ENCODE measurements at places on chromosomes 13 and 19.

DNA sequence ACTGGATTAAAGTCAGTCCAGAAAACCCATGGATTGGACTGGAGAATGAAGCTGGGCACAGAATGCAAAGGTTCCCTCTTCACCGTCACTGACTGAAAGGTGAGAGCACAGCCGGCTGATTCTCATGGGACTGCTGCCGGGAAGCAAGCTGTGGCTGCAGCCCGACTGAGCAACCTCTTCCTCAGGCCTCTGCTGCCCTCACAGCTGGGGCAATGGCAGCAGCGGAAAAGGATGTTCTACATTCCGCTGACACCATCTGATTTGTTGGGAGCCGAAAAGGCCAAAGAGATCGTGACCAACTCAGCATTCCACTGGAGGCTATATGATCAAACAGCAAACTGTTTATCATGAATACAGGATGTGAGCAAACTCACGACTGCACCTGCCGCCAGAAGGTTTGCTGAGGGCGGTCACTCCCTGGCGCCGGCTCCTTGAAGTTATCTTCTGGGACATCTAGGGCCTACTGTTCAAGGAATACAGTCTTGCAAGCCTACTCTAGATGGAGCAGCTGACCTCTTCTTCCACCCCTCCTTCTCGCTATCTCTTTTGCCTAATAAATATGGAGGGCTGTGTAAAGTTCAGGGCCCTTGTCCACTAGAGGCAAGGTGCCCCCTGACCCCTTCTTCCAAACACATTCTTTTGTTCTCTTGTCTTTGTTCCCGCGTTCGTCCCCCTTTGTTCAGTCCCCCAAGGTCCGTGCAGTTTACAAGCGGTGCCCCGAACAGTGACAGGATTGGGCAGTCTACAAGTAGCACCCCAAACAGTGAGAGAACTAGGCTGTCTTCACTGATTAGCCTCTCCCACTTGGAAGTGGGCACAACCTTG lies 19.6 kb upstream of the SIGLEC6 start:
- no peak for DNase-seq

DNA sequence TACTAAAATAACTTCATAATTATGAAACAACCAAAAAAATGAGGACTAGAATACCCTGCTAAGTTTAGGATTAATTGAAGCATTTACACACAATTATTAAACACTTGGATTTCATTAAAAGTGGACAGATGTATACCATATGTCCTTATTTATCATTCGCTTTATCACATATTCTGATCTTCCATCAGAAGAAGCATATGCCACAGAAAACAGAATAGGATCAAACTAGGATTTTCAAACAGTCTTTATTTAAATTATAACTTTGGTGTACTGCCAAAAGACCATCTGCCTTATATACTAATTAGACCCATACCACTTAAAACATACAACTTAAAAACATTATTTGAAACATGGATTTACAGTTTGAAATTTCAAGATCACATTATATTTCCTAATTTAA lies 727.1 kb upstream of the KLHL1 start:
- DNase-seq, result no peak

DNA sequence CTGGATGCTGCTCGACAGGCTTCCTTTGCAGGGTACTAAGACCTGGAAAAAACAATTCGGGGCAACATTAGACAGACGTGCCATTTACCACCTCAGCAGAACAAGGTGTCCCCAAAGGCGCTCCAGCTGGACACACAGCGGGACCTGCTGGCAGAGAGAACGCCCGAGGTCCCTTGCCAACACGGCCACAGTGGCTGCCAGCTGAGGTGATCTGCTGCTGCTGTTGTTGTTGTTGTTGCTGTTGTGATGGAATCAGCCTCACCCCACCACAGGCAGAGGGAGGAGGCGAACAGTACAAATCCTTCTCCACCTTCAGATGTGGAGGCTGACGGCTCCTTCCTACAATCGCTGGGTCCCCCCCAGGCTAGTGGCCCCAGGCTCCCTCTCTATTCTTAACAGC lies 25.2 kb downstream of the ANKRD27 start:
- no peak for DNase-seq

DNA sequence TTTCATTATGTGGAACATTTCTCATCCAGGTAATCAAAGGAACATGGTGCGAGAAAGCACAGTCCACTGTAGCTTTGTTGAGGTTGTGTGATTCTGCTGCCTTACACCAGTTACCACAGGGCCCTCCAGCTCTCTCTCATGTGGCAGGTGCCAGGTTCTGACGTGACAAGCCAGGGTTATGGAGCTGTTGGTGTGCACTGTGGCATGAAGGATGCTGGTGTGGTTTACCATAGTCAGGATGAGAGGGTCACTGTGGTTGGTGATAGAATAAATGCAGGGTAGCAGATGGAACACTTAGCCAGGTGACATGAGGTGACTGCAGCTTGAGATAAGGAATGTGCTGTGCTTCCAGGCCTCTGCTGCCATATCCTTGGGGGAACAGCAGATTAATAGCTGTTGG lies 7.4 kb downstream of the ZNF223 start:
- no peak for DNase-seq

GRCh38 chr19:20269461-20269860 lies 102.4 kb downstream of the ZNF486 start:
- DNase-seq, result no peak

GRCh38 chr13:77599351-77599750 lies 63.8 kb downstream of the SCEL start:
- no peak for DNase-seq

GRCh38 chr13:49635599-49636433 lies 7.5 kb downstream of the ARL11 start:
- DNase-seq, result no peak

DNA sequence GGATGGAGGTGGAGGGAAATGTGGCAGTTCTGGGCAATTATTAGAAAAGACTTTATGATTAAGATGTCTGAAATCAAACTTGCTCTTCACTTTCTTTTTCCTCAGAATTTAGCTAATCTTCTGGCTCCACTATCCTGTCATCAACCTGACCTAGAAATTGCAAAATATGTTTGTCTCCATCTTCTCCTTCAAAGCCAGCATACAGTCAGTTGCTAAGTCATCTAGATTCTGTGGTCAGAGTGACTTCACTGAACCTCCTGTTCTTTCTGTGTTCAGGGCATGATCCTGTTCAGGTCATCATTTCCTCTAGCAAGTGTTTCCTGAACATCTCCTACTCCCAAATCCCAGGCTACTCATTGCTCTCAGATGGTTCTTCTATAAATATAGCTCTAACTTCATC lies 10.8 kb upstream of the CCNA1 start:
- DNase-seq, result no peak

- no peak for DNase-seq
These were observed 418.1 kb downstream of the TSHZ3 start for GRCh38 chr19:30930941-30931706.

DNA sequence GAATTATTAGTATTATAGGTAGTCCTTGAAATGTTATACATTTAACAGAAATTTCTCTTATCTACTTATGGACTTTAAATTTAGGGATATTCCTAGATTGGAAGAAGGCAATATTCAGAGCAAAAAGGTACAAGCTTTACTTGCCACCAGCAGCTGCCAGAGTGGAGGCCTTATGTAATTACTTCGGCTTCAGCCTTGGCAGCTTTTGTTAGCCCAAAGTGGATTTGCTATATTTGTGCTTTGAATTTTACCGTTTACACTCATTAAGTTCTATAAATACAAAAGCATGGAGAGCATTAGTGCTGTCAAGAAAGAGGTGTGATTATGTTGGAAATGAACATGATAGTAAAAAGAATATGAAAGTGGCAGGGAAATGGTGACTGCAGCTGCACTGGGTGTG lies 319.9 kb downstream of the ATP8A2 start:
- DNase-seq, result no peak

DNA sequence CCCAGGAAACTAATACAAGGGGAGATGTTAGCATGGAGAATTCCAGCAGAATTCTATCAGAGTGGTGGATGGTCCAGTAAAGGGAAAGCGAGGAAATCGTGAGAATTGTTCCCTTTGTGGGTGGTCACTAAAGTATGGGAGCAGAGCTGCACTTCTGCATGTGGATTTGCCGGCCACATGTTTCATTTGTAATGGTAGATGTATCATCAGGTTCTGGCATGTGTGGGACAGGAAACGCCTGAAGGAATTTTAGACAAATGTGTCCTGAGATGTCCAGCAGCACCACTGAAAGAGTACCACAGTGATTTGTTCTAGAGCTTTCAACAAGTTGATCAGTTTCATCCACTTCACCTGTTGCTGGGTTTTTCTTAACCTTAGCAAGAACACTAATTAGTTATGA lies 308.4 kb downstream of the SHISA2 start:
- DNase-seq, result no peak

DNA sequence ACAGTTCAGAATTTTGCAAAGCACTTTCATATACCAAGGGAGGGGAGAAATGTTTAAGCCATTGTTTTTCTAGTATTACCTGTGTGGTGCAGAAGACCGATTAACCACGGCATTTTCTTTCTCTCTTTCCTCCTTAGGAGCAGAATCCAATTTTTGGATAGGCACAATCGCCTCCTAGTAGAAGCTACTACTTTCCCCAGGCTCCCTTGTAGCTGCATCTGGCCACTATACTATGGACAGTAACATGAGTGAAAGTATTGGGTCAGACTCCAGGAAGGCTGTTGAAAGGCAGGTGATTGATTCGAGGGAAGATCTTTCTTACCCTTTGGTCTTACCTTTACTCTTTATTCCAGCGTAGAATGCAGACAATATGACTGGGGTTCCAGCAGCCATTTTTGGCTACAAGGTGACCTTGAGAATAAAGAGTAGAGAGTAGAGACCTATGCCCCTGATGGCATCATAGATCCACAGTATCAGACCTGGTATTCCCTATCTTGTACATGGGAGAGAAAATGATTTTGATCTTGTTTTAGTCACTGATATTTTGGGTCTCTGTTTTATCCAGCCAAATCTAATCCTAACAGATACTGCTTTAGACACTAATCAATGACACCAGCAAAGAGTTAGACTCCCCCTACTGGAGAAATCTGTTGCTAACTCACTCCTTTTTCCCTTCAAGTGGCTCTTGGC lies 77.0 kb downstream of the LRRC63 start:
- no peak for DNase-seq

GRCh38 chr13:49454388-49455006 lies 10.4 kb downstream of the SETDB2 start:
- no peak for DNase-seq

GRCh38 chr13:44470638-44471562 lies 97.3 kb downstream of the SERP2 start:
- DNase-seq, result no peak

DNA sequence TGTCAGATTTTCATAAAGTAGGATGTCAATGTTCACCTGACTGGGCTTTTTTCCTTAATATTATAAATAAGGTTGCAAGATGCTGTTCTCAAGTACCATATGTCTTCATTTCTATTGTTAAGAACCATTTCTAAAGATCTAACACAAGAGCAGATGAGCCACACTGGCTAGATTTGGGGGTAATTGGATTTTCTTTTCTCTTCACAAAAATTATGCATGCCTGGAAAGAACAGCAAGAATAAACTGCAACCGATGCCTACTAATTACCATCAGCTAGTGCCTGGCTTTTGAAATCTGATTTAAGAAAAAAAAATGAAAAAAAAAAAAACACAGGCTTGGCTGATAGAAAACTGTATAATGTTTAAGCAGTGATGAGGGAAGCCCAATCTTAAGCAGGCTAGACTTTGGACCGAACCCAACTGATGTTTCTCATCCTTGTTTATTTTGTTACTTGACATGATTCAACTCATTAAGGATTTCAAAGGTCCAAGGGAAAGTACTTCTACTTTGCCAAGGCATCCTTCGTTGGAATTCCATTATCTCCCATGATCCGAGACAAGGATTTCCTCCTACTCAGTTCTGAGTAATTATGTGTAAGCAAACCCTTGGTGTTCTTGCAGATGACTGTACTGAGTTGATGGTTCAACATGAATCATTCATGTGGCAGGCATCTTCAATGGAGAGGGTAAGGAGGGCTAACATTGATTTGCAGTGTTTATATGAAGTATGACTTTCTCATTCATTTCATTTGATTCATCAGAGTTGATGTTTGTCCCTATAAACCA lies 300.5 kb downstream of the SPRY2 start:
- DNase-seq, result no peak

DNA sequence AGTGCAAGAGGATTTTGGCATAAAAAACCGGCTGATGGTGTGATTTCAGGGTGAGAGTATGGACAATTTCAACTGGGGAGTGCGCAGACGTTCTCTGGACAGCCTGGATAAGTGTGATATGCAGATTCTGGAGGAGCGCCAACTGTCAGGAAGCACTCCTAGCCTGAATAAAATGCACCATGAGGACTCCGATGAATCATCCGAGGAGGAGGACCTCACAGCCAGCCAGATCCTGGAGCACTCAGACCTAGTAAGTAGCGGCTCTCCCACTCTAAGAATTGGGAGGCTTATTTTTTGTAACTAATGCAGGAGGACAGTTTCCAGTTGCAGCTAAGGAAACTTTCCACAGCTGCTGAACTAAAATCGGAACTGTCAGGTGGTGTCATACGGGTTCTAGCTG lies 53.6 kb downstream of the ZAR1L start:
- no peak for DNase-seq

GRCh38 chr13:79660361-79660760 lies 179.4 kb downstream of the NDFIP2 start:
- no peak for DNase-seq

DNA sequence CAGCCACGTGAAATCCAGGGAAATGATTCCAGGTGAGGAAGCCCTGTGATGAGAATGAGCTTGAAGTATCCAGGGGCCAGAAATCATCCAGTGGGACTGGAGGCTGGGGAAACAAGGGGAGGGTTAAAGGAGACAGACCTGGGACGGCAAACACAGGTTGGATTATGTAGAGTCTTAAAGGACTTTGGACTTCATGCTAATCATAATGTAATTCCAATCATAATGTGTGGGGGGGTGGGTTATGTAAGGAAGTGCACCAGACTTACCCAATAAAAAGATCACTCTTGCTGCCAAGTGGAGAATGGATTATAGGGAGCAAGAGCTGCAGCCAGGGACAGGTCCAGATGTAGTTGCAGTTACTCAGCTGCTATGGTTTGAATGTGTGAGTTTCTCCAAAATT lies 16.1 kb upstream of the CYSLTR2 start:
- DNase-seq, result no peak

DNA sequence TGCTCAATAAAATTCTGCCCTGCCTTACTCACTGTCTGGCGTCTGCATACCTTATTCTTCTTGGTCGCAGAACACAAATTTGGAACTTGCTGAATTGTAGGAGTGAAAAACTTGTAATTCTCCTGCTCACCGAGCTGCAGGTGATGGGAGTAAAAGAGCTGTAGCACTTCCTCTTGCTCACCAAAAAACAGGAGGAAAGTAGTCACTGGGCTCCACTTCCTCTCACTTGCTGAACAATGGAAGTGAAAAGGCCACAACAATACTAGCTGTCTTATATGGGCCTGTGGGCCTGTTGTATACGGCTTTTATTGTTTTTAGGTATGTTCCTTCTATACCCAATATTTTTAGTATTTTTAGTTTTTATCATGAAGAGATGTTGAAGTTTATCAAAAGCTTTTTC lies 978.7 kb downstream of the SLITRK5 start:
- DNase-seq, result no peak

- no peak for DNase-seq
These were observed 238.5 kb upstream of the TMTC4 start for GRCh38 chr13:100913143-100913542.

DNA sequence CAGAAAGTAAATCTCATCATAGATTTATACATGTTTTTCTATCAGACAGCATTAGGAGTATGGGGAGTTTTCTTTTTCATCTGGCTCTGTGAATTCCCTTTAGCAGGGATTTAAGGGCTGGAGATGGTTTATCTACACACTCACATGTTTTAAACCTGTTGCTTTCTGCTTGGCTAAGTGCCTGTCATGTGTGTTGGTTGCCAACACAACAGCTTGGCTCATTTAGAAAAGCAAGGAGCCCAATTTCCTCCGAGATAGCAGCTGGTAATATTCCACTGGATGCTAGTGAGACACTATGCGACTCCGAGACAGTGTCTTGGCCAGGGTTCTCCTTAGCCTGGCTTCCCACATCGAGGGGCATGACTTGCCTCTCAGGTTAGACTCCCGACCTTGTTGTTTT lies 83.3 kb downstream of the KLF5 start:
- no peak for DNase-seq

Measured in cortex of kidney (tissue), 1 donor.